Activated B cell treated with CpG ODN at 0.5 μM for 24 hours (primary cell): ENCODE measurements at places on chromosomes 11 and 22.

- no peak for DNase-seq
Observed at GRCh38 chr11:113952588-113952987, 22.3 kb upstream of the HTR3A start.

GRCh38 chr11:84626256-84626655, 1000.9 kb downstream of the DLG2 start:
- no peak for DNase-seq

DNA sequence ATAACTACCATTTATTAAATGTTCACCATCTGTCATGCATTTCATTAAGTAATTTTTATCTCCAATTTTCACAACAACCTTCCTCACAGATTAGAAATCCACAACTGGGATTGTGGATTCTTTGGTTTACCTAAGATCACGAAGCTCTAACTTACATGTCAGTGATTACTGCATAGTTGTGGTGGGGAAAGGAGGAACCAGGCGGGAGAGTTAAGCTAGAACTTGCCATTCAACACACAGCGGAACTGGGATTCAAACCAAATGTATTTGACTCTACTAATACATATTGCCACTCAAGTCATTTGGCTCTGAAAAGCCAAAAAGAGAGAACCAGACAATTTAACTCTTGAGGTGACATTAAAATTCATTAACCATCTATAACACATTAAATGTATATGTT, 10.4 kb upstream of the LAYN start:
- DNase-seq, result no peak

DNA sequence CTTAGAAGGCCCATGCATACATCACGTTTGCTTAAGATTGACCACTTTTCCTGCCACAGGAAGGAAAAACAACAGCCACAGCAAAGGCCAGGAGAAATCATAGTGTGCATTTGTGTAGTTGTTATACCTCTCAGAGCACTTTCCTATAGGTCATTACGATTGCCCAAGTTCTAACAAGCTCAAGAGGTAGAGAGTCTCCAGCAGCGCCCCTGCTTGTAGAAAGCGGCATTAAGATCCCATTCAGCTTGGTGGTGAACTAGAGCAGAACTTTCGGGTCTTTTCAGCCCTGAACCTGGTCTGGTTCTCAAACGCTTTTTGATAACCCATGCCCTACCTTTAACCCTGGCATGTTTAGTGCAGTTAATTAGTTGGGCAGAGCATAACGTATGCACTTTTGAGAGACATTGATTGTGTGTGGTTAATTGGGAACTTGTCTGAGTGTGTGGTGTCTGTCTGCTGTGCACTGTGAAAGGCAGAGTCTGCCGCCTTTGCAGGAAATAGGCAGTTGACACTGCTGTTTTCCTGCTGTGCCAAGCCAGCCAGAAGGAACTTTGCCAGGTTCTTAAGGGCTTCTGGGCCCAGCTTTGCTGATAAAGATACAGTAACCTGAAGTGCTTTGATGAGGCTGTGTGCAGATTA, 109.9 kb upstream of the CLMP start:
- no peak for DNase-seq

- DNase-seq, result no peak
Observed at GRCh38 chr11:3959903-3960265, 104.4 kb downstream of the STIM1 start.

- no peak for DNase-seq
Observed at GRCh38 chr22:30381264-30381663, 5.9 kb downstream of the RNF215 start.

- no peak for DNase-seq
Observed at GRCh38 chr22:35580351-35581022, 36.6 kb downstream of the MB start.

DNA sequence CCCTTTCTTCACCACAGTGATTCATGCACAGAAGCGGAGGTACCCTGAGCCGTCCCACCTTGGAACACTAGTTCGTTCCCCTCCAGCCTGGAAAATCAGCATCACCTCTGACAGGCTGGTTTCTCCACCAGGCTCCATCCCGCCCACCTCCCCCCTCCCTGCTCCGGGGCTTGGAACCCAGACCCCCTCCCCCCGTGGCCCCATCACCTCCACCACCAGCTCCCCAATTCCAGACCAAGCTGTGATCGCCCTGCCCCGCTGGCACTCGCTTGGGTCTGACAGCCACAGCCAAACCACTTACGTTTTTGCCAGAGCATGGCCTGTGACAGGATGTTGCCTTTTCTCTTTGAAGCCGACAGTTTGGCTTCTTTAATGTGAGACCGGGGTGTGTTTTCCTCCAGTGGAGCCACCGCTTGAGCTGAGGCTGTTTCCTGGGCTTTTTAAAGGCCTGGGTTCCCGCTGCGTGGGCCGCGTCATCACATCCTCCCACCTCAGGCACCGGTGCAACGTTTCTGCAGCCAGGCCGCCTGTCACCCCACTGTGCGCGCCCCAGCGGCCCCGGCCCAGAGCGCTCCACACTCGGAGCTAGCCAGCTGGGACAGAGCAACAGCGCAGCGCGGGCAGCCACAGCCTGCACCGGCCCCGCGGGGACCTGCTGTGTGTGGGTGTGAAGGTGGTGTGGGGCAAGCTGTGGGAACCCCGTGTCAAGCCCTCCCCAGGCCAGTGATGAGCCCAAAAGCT, at the start of gene POU2AF1:
Gene POU2AF1, minus strand, starts transcription at position 415 of the 741 bp plus-strand sequence. Its CDS starts 98 bp downstream, at position 317.
- DNase-seq, result peak; percentile 76

GRCh38 chr11:110338684-110339083, 42.3 kb upstream of the RDX start:
- DNase-seq, result no peak

DNA sequence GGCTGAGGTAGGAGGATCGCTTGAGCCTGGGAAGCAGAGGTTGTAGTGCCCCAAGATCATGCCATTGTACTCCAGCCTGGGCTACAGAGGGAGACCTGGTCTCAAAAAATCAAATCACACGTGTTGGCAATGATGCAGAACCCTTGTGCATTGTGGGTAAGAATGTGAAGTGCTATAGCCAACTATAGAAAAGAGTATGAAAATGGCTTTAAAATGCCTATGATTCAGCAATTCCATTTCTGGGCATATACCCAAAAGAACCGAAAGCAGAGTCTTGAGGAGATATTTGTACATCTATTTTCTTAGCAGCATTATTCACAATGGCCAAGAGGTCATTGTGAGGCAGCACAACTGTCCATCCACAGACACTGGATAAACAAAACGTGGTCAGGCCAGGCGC, 2.6 kb upstream of the FADS3 start:
- no peak for DNase-seq

- DNase-seq, result no peak
Observed at GRCh38 chr11:104870910-104871309, 27.4 kb downstream of the CASP12 start.

GRCh38 chr22:24827296-24827695, 21.3 kb downstream of the SGSM1 start:
- DNase-seq, result no peak

DNA sequence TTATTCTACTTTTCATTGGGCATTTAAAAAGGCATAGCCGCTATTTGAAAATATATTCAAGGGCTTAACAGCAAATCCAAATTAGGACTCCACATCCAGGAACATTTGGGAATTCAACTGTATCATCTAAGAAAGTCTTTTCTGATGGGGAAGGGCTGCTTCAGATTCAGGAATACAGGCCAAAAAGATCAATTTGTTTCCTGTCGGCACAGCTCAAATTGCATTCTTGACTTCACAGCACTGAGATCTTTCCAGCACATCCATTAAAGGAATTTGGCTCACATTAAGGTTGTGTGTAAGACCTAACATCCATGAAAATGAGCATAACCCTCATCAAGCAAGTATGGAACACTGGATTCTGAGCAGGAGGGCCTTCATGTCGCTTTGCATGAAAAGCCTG, 1169.5 kb upstream of the CCDC90B start:
- no peak for DNase-seq

- DNase-seq, result no peak
Observed at GRCh38 chr11:128289048-128289447, 298.3 kb downstream of the ETS1 start.

GRCh38 chr11:14593671-14594070, 49.9 kb upstream of the PDE3B start:
- no peak for DNase-seq

GRCh38 chr11:78156127-78156844, 16.9 kb upstream of the ALG8 start:
- DNase-seq, result no peak

DNA sequence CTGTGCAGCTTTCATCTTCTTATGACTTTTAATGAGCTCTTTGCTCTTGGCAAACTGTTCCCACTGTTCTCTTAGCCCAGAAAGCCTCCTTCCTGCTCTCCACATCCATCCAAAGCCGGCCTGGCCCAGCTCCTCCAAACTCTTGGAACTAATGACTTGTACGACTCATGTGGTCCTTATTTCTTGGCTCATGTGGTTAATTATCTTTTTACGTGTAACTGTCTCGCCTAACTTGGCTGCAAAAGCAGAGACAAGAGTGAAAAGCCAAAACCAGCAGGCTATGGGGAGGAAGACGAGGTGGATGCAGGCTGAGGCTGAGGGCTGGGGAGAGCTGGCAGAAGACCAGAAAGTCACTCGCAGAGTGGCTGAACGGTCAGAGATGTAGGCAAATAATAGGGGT, 5.5 kb downstream of the CSNK2A3 start:
- no peak for DNase-seq

- DNase-seq, result no peak
Observed at GRCh38 chr11:113574171-113574570, 99.0 kb upstream of the DRD2 start.

DNA sequence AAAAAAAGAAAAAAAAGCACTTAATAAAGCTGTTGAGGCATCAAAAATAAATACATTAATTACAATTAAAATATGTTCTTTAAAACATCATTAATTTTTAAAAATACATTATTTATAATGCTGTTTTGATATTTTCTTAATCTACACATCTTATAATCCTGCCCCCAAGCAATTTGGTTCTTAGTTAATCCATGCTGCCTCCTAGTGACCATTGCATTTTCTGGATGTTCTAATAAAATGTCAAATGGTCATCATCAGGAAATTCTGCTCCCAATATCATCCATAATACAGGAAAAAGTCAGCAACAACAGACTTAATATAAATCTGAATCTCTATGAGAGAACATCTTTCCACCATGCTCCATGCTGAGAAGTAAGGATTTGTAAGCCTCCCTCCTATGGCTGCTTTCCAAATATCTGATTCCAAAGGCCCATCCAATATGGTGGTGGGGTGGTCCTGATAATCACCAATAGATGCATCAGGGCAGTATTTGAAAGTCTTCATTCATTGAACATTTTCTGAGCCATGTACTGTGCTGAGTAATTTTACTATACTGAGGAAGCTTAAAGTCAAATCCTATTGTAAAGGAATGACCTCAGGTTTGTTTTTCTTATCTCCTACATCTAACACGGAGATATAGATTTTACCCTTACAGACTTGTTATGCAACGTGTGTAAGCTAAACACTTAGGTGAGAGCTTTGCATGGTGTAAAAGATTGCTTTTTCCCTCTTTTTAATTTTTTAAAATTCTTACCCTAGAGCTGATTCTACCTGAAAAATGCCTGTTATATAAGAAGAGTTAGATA, 124.7 kb upstream of the BMAL1 start:
- DNase-seq, result no peak

GRCh38 chr11:130636722-130637464, 188.4 kb downstream of the ADAMTS15 start:
- DNase-seq, result no peak

- no peak for DNase-seq
Observed at GRCh38 chr22:27241430-27242321, 559.9 kb downstream of the MN1 start.

DNA sequence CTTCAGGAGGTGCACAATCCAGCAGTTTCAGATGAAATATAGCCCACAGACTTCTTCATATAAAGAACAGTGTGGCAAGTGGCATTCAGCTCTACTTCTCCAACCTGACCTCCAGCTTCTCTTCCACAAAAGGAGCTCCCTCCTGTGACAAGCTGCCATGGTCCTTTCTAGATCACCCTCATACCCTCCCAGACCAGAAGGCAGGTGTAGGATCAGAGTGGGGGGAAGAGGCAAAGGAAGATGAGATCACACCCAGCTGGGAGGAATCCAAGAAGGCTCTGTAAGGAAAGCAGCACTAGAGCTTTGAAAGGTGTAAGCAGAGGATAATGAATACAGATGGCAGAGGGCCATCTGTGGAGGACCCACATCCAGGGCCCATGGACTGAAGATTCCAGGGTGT, 7.6 kb downstream of the CLPB start:
- DNase-seq, result no peak

GRCh38 chr11:47603295-47603694, 9.1 kb upstream of the C1QTNF4 start:
- no peak for DNase-seq

DNA sequence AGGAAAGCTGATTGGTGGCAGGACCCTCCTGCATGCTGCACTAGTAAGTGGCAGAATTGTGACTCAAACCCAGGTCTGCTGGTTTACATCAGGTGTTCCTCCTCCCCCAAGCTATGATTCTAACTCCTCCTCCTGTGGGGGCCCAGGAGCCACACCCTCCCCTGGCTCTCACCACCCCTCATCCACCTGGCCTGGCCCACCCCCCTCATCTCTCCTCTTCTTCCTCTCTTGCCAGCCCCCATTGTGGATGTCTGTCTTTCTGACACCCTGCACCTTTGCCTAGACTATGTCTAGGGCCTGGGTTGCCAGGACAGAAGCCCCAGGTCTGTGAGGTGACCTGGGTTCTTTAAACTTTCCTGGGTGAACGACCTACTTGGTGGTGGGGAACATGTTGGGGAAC, 59.9 kb downstream of the GRIK4 start:
- DNase-seq, result no peak

GRCh38 chr22:17953147-17953546, 71.2 kb downstream of the MICAL3 start:
- DNase-seq, result no peak

DNA sequence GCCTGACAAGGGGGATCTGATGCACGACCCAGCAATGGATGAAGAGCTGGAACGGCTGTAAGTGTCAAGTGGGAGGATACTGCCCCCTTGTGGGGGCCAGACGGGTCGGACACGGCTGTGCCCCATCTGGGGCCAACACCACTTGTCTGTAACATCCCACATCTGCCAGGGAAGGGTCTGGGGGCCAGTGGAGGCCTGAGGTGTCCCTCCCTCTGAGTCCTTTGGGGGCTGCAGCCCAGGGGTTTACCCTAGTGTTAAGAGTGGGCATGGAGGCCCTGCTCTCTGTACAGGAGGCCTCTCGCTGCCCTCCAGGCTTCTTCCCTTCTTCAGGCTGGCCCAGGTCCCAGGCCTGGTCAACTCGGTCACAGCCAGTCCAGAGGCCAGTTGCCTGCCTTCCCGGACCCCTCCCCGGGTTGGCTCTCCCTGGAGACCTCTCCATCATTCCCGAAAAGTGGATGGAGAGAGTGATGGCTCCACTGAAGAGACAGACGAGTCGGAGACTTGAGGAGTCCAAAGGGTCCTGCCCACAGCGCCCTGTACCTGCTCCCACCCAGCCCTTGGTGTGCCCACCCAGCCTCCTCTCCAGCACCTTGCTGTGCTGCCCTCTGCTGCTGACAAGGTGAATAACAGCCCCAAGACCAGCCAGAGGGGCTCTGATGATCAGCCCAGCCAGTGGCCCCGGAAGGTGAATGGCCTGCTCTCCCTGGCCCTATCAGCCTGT, 15.4 kb downstream of the ARFGAP2 start:
- peak; percentile 47 for DNase-seq

- DNase-seq, result no peak
Observed at GRCh38 chr22:48414651-48415050, 1413.0 kb downstream of the BRD1 start.

GRCh38 chr11:12075822-12076821, 34.3 kb upstream of the MICAL2 start:
- DNase-seq, result no peak

GRCh38 chr11:113677685-113678084, 28.4 kb downstream of the TMPRSS5 start:
- no peak for DNase-seq

- no peak for DNase-seq
Observed at GRCh38 chr11:114605370-114605769, 9.8 kb upstream of the NXPE4 start.
